GM18507 (cell line): ENCODE measurements at places on chromosomes 11 and 22.

- no peak for DNase-seq
Measured at GRCh38 chr11:69479591-69480271, 1.7 kb upstream of the LINC01488 start.

DNA sequence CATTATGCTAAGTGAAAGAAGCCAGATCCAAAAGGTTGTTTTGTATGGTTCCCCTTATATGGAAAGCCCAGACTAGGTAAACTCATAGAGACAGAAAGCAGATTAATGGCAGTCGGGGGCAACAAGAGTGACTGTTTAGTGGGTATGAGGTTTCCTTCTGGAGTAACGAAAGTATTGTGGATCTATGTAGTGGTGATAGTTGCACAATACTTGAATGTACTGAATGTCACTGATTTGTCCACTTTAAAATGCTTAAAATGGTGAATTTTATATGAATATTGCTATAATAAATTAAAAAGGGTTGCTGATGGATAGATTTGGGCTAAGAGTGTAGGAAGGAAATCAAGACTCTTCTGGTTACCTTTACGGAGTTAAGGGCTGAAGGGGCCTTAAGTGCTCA, 10.0 kb upstream of the SGSM1 start:
- no peak for DNase-seq

- no peak for DNase-seq
Measured at GRCh38 chr11:36228689-36229088, 60.5 kb downstream of the COMMD9 start.

GRCh38 chr11:1502168-1502953, 15.8 kb upstream of the MOB2 start:
- DNase-seq = no peak

GRCh38 chr11:41666951-41667653, 207.7 kb upstream of the LRRC4C start:
- no peak for DNase-seq

DNA sequence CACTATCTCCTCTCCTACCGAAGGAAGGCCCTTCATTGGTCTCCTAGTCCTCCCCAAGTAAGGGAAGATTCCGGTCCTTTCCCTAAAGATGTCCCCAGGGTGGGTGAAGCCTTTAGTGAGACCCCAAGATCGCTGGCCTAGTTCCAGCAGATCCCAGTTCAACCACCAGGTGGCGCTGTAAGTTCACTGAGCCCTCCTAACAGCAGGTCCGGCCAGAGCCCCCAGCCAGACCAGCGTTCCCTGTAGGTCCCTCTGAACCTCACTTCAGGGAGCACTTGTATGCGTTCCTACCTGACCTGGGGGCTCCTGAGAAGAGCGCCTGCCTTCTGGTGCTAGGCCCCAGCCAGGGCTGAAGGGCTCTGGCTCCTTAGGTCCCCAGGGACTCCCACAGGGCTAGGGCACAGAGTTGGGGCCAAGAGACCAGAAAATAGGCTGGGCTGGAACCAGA, 38.1 kb downstream of the LMO1 start:
- DNase-seq = peak; percentile 71

GRCh38 chr22:41939981-41940831, 6.7 kb downstream of the CENPM start:
- no peak for DNase-seq
